ENCODE measurements at places on chromosomes 7 and 10.

DNA sequence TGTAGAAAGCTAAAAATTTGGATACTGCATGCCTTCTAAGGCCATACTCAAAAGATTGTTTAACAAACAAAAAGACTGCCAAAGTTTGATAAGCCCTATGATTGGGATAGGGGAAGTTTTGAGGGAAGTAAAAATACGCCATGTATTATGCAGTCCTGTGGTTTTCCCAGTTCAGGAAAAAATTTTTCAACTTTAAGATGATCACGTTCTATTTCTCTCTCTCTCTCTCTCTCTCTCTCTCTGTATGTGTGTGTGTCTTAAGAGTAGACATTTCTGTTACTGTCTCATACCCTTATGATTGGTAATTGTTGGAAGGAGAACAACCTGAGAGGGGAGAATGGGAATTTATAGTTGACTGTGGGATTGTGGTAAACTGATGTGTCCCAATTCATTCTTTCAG, 69.1 kb upstream of the CYP26C1 start:
- no peak for DNase-seq

DNA sequence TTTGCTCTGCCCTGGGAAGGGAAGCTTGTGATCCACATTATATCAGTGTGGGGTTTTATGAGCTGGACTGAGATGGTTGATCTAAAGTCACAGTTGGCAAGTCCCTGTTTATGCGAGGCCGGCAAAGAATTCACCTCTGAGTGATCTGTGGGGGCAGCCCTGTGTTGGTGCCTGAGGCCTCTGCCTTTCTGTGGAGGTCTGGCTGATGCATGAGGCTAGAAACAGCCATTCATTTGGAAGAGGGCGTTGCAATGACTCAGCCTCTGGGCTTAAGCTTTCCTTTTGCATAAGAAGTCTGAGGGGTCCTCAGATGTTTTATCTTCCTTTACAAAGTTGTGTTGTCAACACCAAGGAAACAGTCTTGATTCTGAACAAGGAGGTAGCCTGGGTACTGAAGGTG, 126.9 kb downstream of the MGMT start:
- no peak for DNase-seq

DNA sequence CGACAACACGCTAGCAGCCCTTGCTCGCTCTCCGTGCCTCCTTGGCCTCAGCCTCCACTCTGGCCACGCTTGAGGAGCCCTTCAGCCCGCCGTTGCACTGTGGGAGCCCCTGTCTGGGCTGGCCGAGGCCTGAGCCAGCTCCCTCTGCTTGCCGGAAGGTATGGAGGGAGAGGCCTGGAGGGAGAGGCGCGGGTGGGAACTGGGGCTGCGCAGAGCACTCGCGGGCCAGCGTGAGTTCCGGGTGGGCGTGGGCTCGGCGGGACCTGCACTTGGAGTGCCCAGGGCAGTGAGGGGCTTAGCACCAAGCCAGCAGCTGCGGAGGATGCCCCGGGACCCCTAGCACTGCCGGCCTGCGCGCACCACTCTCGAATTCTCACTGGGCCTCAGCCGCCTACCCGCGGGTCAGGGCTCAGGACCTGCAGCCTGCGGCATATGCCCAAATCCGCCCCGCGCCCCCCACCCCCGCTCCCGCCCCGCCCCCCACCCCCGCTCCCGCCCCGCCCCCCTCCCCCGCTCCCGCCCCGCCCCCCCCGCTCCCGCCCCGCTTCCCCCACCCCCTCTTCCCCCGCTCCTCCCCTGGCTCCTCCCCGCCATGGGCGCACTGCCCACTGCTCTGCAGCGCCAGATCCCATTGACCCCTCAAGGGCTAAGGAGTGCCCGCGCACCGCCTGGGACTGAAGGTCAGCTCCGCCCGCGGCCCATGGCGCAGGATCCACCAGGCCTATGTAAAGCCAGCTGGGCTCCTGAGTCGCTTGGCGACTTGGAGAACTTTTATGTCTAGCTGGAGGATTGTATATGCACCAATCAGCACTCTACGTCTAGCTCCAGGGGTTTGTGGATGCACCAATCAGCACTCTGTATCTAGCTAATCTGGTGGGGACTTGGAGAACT, 15.9 kb upstream of the ACBD5 start:
- DNase-seq = no peak

GRCh38 chr7:2919256-2919655, 75.1 kb upstream of the GNA12 start:
- no peak for DNase-seq

- no peak for DNase-seq
Measured at GRCh38 chr7:125828153-125828700, 898.6 kb upstream of the POT1 start.

DNA sequence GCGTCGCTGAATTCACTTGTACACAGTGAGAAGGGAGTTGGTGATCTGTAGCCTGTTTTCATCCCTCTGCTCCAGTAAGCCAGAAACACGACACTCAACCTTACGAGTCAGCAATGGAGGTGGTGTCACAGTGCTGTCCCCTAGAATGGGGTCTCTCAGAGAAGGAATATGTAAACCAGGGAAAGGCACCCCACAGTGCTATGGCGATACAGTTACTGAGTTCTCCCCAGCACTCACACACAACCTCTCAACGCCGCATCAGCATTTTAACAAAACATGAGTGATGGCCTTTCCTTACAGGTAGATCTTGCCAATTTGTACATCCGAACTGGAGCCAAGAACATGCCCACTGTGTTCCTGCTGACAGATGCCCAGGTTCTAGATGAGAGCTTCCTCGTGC, 196.3 kb downstream of the CDCA7L start:
- no peak for DNase-seq

DNA sequence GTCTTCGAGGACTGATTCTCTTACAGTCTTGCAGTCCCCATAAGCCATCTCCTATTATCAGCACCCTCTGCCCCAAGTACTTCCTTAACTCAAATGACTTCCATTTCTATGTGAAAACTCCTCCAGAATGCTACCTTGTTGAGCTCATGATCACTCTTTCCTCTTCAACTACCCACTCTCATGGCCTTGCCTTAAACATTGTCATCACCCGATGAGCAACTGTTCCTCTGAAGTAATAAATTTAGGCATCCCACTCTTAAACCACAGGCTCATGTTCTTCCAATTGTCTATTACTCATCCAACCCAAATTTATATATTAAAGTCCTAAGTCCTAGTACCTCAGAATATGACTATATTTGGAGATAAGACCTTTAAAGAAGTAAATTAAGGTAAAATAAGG, 152.9 kb downstream of the C1GALT1 start:
- no peak for DNase-seq

DNA sequence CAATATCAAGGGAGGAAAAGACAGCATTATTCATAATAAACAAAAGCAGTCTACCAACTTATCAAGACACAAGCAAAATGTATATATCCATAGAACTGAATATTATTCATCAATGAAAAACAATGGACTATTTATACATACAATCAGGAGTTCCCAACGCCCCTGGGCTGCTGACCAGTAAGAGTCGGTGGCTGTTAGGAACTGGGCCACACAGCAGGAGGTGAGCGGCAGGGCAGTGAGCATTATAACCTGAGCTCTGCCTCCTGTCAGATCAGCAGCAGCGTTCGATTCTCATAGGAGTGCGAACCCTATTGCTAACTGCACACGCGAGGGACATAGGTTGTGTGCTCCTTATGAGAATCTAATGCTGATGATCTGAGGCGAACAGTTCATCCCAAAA, 71.7 kb upstream of the GPR22 start:
- DNase-seq = no peak

DNA sequence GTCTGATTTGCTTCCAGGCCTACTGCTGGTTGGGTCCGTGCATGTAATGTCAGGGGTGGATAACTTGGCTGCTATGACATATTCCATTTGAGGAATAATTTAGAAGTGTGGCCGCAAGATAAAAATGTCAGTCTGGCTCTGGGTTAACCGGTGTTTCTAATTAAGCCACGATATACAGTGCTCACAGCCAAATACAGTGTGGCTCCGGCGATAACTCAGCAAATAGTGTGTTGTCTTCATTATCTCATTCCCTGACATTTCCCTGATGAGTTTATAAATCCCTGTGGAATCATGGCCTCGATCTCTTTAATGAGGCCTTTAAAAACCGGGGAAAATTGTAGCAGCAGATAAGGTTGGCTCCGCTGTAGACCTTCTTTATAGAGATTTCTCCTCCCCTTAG, 1125.0 kb downstream of the TYW1 start:
- no peak for DNase-seq

DNA sequence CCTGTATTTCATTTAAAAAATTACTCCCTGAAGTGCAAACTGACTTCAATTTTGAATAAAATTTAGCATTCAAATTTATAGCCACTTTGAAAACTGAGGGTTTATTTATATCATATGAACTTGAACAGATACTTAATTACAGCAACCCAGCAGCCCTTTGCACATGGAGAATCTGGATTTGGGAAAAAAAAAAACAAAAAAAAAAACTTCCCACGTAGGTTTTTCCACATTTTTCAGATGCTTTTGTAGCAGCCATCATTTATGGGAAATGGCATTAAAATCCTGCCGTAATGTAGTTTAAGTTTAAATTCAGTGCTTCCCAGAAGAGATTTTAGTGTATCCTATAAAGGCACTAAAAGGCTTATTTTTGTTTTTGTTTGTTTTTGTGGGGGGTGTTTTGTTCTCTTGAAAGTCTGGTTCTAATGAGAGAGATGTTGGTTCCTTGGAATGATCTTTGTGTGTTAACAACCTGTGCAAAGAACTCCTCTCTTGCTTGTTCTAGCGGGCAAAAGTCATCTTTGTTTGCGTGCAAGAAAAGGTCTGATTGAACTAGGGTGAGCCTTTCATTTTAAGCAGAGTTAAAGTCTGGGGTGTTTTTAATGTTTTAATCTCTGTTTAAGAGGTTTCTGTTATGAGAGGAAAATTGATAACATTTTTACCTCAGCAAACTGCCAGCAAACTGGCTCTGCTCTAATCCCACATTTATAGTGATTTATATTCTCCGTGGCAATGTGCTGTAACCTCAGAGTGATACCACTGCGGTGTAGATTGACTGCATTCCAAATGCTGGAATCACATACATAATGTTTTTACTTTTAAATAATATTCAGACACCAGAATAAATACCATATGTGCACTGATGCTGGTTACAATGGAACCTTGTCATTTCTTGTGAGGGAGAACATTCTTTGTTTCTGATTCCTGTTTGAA, 105.5 kb downstream of the WNT2 start:
- DNase-seq = no peak

GRCh38 chr10:122029499-122030199, 40.7 kb downstream of the TACC2 start:
- no peak for DNase-seq

GRCh38 chr7:2542916-2543871, 12.1 kb downstream of the BRAT1 start:
- DNase-seq = no peak

GRCh38 chr10:71486484-71487114, 89.9 kb downstream of the CDH23 start:
- DNase-seq = no peak

DNA sequence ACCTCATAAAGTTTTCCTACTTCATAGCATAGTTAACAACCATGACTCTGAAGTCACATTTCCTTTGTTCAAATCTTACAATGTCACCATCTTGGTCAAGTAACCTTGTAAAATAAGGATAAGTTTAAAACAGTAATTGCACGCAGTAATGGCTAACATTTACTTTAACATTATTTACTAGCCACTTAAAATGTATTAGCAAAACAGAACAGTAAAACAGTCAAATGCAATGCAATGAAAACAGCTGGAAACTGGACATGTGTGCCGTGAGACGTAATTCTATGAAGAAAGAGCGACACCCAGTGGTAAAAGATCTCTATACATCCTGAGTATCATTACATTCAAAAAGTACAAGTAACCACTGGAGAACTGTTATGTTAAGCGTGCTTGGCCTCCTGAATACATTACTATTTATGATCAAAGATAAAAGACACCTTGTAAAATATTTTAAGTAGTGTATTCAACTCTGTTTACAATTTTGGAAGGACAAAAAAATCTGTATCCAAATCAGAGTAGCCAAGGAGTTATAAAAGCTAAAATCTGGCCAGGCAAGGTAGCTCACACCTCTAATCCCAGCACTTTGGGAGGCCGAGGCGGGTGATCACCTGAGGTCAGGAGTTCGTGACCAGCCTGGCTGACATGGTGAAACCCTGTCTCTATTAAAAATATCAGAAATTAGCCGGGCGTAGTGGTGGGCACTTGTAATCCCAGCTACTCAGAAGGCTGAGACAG, 27.2 kb downstream of the ATE1 start:
- DNase-seq = no peak

GRCh38 chr10:119306514-119306951, 99.2 kb downstream of the GRK5 start:
- DNase-seq = peak; percentile 45

DNA sequence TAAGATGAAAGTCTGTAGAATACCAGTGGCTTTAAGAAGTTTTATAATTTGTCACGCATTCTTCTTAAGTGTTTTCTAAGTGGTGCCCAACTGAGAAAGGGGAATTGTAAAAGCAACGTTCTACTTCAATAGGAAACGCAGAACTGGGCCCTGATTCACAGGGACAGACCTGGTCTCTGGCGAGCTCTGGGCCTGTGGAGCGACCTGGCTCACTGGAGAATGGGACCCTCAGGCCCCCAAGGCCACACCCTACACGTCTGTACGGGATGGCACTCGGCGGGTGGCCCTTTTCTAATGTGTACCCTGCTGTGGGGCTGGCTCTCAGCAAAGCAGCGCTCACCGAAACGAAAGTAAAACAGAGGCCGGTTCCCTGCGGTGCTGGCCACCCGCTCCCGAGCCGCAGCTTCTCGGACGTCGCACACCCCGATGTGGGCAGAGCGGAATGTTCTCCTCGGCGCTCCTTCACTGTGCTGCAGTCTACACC, 205.0 kb downstream of the DIP2C start:
- DNase-seq = no peak

GRCh38 chr7:6384327-6384726, 63.4 kb downstream of the DAGLB start:
- no peak for DNase-seq

DNA sequence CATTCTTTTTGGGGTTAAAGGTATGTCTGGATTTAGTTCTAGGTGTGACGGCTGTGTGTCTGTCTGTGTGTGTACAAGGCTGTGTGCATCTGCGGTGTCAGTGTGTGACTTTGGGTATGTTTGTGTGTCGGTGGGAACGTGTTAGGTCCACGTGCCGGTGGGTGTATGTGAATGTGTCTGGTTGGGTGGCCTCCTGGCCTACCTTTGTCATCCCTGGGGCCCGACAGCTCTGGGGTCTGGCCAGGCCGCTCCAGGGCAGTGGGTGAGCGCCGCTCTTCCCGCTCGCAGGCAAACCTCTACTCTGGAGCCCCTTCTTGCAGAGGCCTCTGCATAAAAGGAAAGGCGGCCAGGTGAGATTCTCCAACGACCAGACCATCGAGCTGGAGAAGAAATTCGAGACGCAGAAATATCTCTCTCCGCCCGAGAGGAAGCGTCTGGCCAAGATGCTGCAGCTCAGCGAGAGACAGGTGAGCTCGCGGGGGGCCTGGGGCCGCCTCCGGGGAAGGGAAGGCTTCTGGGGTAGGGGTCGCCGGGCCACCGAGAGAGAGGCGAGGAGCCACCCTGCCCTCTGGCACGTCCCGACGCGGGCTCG, 2.4 kb downstream of the HHEX start:
- no peak for DNase-seq

DNA sequence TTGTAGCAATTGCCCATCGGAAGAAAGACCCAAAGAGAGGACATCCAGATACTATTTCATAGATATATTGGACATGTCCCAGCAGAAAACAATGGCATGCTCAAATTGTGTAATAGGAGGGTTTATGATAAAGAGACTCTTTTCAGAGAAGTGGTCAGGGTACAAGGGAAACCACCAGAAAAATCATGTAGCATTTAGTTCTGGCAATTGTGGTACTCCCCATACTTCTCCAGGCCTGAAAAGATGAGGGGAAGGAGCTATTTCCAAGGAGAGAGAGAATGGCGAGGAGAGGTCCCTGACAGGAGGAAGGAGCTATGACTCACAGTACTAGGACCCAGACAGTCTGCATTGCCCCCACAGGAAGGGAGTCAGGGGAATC, 68.4 kb upstream of the ADO start:
- no peak for DNase-seq
